ENCODE measurements at places on chromosomes 2 and 18.

GRCh38 chr18:63185984-63186383 is 133.6 kb downstream of the BCL2 start:
- DNase-seq = no peak

GRCh38 chr2:141534666-141535362 is 596.0 kb downstream of the LRP1B start:
- DNase-seq = no peak

DNA sequence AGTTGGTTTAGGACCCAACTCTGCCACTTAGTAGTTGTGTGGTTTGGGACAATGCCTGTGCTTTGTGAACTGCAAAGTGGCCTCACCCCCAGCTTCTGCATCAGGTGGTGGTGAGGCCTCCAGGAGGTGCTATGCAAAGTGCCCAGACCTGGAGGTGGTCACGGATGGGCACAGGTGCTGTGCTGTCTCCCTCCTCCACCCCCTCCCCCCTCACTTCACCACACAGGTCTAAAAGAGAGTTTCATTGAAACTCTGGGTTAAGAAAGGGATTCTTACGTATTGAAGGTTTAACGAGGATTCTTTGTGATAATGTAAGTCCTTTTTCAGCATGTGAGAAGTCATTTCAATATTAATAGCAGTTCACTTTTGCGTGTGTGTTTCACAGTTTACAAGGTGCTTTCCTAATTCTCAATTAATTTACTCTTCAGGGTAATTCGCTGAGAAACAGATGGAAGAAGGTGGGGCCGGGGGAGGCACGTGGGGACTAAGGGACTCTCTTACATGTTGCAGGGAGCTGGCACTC is 369.9 kb downstream of the LPIN1 start:
- DNase-seq = no peak

- no peak for DNase-seq
Measured at GRCh38 chr18:50559752-50560680, at the start of gene MAPK4. MAPK4 (plus strand) TSS chr18:50560087; CDS start chr18:50663959, 103,872 bp downstream.

- no peak for DNase-seq
Measured at GRCh38 chr2:143828763-143829537, 691.0 kb downstream of the ZEB2 start.

- no peak for DNase-seq
Measured at GRCh38 chr18:75554644-75555185, 127.2 kb upstream of the SMIM21 start.

DNA sequence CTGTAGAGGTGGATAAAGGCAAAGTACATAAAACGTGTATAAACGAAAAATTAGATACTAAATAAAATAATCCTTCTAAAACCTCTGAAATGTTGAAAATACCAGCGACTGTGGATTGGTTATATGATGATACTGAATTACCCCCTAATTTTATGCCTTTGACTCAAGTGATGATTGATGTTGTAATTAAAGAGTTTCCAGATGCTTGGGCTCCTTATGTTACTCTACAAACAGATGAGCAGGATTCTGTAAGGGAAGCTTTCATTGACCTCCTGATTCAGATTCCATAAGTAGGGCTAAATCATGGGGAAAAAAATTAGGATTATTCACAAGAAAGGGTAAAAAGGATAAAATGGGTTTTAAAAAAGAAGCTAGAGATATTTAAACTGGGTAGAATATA is 418.2 kb upstream of the SLC39A10 start:
- no peak for DNase-seq

DNA sequence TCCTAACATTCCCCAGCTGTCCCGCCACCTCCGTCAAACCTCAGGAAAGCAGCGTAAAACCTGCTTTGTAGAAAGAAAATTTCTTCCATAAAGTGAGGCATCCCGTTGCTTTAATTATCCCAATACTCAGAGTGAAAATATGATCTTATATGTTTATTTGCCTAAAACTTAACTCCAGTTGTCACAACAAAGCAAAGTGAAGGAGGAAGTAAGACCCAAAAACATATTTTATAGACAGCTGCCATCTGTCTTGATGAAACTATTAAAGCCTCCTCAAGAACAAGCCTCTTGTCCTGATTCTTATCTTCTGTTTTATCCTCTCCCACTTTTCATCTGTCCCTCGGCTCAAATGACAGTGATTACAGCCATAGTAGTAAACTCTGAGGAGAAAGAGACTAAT is 28.9 kb upstream of the LPIN2 start:
- DNase-seq = no peak

GRCh38 chr2:71555798-71556454 is 102.6 kb downstream of the DYSF start:
- no peak for DNase-seq

GRCh38 chr2:34705551-34706247 is 1106.6 kb upstream of the FAM98A start:
- DNase-seq = no peak

- DNase-seq = no peak
Measured at GRCh38 chr2:219777388-219777787, 150.0 kb downstream of the SLC4A3 start.

GRCh38 chr2:105427485-105427884 is 28.6 kb upstream of the FHL2 start:
- DNase-seq = no peak

GRCh38 chr18:21450913-21451312 is 149.6 kb downstream of the ESCO1 start:
- no peak for DNase-seq

DNA sequence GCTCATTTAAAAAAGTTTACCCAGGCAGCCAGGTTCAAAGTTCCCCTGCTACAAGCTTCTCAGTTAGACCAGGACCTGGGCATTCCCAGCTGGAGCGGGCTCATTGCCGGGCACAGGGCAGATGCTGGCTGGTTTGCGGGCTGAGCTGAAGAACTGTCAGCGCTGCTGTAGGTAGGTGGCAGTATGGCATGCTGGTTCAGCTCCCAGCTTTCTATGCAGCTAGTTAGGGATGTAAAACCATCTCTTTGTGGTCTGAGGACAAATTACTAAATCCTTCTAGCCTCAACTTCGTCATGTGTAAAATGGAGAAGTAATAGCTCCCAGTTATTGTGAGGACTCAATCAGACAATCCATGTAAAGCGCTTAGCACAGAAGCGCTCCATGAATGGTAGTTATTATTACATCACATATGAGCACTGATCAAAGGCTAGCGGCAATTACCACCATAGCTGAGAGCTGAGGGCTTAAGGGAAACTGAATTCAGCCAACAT is 2.4 kb upstream of the LDLRAD4 start:
- no peak for DNase-seq

- no peak for DNase-seq
Measured at GRCh38 chr18:58609536-58609993, 19.3 kb downstream of the ALPK2 start.

DNA sequence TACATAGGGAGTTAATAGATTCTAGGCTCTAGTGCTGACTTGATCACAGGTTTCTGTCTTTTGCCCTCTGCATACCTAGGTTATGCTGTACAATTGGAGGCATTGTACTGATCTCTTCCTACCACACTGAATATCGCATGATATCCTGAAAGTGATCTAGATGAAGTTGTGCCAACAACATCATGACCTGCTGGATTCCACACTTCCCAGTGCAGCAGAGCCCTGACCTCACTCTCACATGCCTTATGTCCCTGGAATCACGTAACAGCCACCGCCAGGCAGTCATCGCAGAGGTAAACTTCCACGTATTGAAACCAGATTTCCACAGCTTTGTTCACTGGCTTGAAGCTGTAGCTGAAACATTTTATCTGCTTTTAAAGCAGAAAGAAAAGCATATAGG is 214.0 kb downstream of the ANKRD30B start:
- no peak for DNase-seq

DNA sequence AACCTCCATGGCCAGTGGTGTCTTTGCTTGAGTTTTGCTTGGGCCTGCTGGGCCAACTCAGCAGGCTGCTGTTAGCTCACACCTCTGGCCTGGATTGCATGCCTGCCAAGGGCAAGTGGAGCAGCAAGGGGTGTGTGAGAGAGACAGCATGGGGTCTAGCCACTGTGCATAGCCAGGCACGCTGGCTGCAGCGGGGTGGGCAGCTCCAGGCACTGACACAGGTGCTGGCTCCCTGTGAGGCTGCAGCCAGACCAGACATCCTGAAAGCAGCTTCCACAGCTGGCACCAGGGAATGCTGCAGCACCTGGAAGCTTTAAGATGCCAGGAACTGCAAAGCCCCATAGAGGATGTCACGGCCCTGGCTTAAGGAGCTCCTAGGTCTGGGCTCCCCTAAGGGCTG is 376.4 kb upstream of the VWC2L start:
- DNase-seq = no peak

GRCh38 chr2:95320986-95321767 is 24.0 kb downstream of the KCNIP3 start:
- DNase-seq = no peak

- no peak for DNase-seq
Measured at GRCh38 chr2:102021779-102022178, 30.0 kb downstream of the IL1R2 start.

- no peak for DNase-seq
Measured at GRCh38 chr2:119246884-119247843, 23.5 kb downstream of the STEAP3 start.

- no peak for DNase-seq
Measured at GRCh38 chr18:1797235-1797634, 774.1 kb downstream of the METTL4 start.

GRCh38 chr18:67514901-67515540 is 1.5 kb downstream of the DSEL start:
- no peak for DNase-seq

GRCh38 chr18:33644494-33644893 is 66.5 kb downstream of the ASXL3 start:
- no peak for DNase-seq

- DNase-seq = no peak
Measured at GRCh38 chr2:119536211-119536610, 8.0 kb upstream of the CFAP221 start.

GRCh38 chr2:209681201-209681735 is 90.4 kb upstream of the UNC80 start:
- no peak for DNase-seq

DNA sequence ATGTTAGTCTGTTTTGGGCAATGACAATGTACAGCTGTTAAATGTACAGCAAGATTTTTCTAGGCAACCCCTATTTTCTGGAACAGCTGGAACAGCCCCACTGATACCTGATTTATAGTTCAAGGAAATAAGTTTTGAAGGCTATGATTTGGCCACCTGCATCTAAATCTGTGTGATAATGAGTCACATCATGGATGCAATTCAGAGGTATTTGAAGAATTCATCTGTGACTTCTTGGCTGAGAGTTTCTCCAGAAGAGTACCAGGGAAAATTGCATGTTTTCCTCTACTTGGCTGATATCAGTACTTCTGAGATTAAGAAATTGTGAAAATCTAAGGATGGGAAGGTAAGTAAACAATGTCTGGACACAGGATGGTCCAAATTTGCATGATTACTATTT is 40.7 kb upstream of the NT5C1B start:
- no peak for DNase-seq
